ENCODE measurements at places on chromosomes 12 and 14.

GRCh38 chr12:52347016-52347415, 20.3 kb downstream of the KRT85 start:
- DNase-seq, result no peak

DNA sequence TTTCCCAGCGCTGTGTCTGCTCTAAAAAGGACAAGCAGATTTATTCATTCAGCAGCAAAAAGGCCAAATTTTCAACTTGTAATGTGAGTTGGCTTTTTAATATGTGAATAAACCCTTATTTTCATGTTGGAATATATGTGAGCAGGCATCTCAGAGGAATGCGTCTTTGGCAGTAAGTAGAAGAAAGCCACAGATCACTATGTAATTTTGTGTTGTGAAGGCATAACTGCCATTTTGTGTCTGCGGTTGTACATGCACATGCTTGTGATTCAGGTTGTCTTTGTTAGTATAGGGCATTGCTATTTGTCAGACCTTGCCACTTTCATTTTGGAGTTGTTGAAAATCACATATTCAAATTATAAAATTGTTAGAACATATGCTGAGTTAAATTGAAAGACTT, 398.8 kb upstream of the RGS6 start:
- peak; percentile 73 for DNase-seq

- no peak for DNase-seq
Measured at GRCh38 chr14:76424359-76424758, 48.4 kb downstream of the ESRRB start.

GRCh38 chr12:42756841-42757623, 167.5 kb upstream of the PRICKLE1 start:
- DNase-seq, result peak; percentile 98

All from iris pigment epithelial cell (primary cell).